ENCODE measurements at places on chromosomes 2 and 18.

- DNase-seq = no peak
These were observed 146.2 kb upstream of the AGAP1 start for GRCh38 chr2:235347691-235348090.

DNA sequence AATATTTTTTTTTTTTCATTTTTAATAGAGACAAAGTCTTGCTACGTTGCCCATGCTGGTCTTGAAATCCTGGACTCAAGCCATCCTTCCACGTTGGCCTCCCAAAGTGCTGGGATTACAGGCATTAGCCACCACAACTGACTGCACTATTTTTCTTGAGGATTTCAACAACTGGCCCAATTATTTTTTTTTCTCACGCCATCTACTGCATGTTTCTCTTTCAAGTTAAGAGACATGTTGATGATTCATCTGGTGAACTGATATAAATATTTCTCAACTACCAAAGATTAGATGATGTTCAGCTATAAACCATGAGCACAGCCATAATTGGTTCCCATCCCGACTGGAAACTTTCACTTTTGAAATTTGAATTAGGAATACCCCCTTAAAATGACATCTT lies 688.4 kb upstream of the SYT4 start:
- no peak for DNase-seq

DNA sequence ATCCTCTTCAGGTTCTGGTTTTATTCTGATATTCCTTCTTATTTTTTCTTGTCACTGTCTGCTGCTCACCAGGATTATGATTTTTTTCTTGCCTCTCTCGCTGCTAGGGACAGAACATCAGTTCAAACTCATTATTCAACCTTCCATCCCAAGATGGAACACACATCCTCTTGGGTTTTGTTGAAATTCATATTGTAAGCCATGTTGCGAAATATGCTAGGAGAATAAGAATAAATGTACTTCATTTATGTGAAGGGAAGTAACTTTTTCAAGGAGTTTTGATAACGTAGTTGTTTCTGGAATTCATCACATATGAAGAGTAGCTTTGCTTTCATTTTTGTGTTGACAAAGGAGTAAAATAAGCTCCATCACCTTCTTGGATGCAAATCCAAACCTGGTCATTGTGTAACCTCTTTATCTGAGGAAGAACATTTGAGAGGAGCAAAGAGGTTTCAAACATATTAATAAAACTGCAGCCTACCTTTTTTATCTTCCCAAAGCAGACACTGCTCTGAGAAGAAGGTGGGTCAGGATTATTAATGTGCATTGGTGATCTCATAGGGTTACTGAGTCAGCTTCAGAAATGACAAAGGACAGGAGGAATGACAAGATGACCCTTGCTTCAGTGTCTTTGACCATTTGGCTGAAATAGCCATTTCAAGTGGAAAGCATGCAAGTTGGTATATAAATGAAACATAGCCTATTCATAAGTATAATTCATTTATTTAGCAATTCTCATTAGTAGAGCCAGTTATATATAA lies 280.0 kb downstream of the GULP1 start:
- no peak for DNase-seq

DNA sequence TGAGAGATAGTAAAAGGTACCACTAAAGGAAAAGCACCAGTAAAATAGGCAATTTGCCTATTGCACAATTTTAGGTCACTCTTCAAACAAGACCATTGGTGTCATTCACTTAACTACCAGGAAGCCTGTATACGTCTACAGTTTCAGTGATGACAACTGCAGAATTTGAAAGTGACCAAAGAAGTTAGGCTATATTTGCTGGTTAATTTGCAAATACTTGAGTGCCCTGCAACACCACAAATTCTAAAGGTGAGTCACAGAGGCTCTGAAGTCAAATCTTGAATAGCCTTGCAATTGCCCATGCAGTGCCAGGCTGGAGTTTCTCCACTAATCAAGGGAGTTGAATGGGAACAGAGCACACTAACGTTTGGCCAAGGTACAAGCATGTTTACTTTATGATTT lies 128.7 kb upstream of the CCDC68 start:
- no peak for DNase-seq

DNA sequence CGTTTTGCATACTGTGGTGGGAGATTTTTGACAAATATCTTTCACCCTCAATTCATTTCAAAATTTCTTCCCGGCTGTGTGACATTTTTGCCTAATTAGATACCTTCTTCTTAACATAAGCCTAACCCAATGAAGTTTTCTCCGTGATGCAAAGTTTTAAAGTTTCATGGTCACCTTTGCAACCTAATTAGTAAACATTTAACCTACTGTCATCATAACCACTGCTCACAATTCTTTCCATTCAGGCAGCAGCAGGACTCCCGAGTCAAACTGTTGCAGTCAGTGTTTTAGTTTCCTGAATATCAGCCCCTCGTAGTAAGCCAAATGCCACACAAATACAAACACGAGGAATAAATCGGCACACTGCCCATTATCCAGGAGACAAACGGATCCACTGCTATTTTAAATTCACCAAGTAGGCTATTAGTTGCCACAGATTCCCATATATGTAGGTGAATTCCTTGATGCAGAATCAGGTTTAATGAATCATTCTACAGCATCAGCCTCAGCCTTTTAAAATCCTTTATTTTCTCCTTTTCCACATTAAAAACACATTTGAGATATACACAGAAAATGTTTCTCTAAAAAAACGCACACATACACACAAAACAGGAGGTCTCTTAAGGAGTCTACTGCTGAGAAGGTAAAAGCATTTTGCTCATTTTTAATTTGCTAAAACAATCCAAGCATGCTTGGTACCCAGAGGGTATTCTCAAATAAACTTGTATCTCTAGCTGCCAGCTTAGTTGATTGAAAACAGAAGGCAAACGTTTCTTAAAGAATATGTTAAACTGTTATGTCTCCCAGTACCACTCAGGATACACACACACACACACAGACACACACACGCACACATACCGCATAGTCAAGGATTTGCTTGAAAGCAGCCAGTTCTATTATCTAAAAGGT lies 106.5 kb upstream of the KCTD1 start:
- DNase-seq = no peak

GRCh38 chr2:190882856-190883582 lies 2.4 kb downstream of the GLS start:
- no peak for DNase-seq

GRCh38 chr2:160062292-160063005 lies at the start of gene PLA2R1:
PLA2R1 (minus strand) TSS chr2:160062615; CDS start chr2:160062403, 212 bp downstream.
- DNase-seq = no peak
